ENCODE measurements at places on chromosomes 6 and 20. TPM values are rescaled to one million over a fixed set of nuclear protein-coding genes. Genes with fewer than 3 reads are reported as not detected.
A peak's percentile ranks its signal among the peaks of the same experiment; 100 is the strongest.

DNA sequence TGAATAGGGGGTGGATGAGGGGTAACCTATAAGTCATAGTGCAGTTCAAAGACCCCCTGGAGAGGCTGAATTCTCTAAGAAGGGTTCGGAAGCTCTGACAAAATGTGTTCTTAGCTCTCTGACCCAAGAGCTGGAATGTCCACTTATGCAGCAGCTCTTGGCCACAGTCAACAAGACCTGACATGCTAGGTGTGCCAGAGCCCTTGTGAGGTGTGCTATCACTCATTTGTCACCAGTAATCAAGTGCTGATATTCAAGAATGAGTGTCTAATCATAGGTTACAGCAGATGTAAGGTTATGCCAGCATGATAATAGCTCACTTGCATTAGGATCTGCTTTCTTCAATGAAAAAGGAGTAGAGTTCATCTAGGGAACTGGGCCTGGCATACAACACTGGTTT lies 28.1 kb downstream of the TOMM6 start:
- no peaks in the 10 kb centered on the region for H3K36me3 ChIP-seq
- H3K4me1 ChIP-seq, result no peaks in the 10 kb centered on the region
- DNase-seq, result no peak
- no peaks in the 10 kb centered on the region for H3K27me3 ChIP-seq
- no peak overlapping the region for H3K27ac ChIP-seq

GRCh38 chr6:154754152-154754551 lies 20.9 kb downstream of the SCAF8 start:
- no peaks in the 10 kb centered on the region for H3K36me3 ChIP-seq
- DNase-seq, result no peak
- no peak overlapping the region for H3K27ac ChIP-seq
- peaks cover 68% of the 10 kb centered on the region for H3K4me1 ChIP-seq

GRCh38 chr20:46558511-46558959 lies 8.1 kb upstream of the OCSTAMP start:
- no peak overlapping the region for H3K27ac ChIP-seq
- H3K27me3 ChIP-seq, result no peaks in the 10 kb centered on the region
- peaks cover 8% of the 10 kb centered on the region for H3K4me1 ChIP-seq
- H3K4me3 ChIP-seq, result no peak overlapping the region
- DNase-seq, result peak; percentile 71

GRCh38 chr6:76073281-76073680 lies 819 bp upstream of the IMPG1 start:
- H3K27me3 ChIP-seq, result no peaks in the 10 kb centered on the region
- no peak overlapping the region for H3K27ac ChIP-seq
- H3K36me3 ChIP-seq, result no peaks in the 10 kb centered on the region
- H3K4me1 ChIP-seq, result no peaks in the 10 kb centered on the region
- DNase-seq, result no peak
- H3K4me3 ChIP-seq, result no peak overlapping the region

DNA sequence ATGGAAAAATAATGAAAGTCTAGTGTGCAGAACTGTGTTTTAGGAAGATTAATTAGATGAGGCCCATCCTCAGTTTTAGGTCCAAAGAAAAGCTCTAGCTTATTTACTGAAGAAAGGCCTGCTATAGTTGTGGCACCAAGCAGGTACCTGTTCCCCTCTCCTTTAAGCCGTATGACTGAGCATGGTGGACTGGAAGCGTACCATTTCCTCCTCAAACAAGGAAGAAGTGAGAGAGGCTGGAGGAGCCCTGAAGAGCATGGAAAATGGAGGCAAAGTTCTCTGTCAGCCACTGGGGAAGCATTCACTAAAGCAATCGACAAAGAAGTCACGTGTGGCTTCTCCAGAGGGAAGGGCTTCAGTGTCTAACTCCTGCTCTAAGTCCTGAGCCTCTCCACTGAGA lies 100.2 kb downstream of the MAN1A1 start:
- no peak overlapping the region for H3K27ac ChIP-seq
- no peak overlapping the region for H3K4me3 ChIP-seq
- no peaks in the 10 kb centered on the region for H3K36me3 ChIP-seq
- DNase-seq, result no peak
- H3K27me3 ChIP-seq, result no peaks in the 10 kb centered on the region

DNA sequence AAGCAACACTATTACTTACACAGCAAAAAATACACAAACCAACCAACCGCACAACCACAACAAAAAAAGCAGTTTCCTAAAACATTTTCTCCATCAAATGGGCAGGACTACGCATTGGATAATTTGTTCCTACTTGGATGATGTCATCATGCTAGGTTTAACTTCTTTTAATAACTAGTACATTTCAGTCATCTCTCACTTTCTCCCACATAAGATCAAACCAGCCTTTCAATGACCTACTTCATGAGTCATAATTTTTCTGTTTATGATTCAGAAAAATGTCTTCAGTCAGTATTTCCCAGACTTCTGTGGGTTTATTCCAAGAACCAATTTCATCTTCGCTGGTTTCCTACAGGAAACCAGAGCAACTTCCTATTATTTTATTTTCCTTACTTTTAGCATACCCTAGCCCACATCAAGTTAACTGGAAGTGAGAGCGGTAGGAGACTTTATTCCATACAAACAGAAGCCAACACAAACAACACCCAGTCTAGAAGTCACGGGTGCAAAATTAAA lies 134.2 kb downstream of the GMDS start:
- no peaks in the 10 kb centered on the region for H3K27me3 ChIP-seq
- H3K27ac ChIP-seq, result no peak overlapping the region
- DNase-seq, result no peak

GRCh38 chr6:1597121-1597744 lies 12.5 kb upstream of the FOXC1 start:
- H3K4me1 ChIP-seq, result peaks cover 11% of the 10 kb centered on the region
- no peaks in the 10 kb centered on the region for H3K36me3 ChIP-seq
- H3K27ac ChIP-seq, result no peak overlapping the region
- H3K4me3 ChIP-seq, result no peak overlapping the region

- no peaks in the 10 kb centered on the region for H3K36me3 ChIP-seq
- H3K27ac ChIP-seq, result no peak overlapping the region
- H3K27me3 ChIP-seq, result no peaks in the 10 kb centered on the region
- H3K4me3 ChIP-seq, result no peak overlapping the region
- H3K4me1 ChIP-seq, result no peaks in the 10 kb centered on the region
Observed at GRCh38 chr6:140398076-140398475, 1023.6 kb upstream of the CITED2 start.

DNA sequence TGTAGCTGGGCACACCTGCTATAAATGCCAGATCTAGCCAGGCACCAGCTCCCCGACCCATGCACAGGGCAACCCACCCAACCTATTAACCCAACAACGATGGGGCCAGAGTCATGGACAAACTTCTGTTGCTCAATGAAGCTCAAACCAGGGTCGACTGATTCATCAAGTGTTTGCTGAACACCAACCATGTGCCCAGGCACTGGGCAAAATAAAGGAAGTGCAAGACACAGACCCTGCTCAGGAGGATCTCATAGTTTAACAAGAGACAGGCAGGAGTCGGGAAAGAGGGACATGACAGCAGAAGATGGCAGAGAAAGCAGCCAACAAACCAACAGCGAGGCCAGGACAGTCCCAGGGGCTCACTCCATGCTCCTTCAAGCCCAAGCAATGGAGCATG lies 18.8 kb downstream of the KCNK5 start:
- no peak for DNase-seq
- H3K36me3 ChIP-seq, result no peaks in the 10 kb centered on the region
- no peaks in the 10 kb centered on the region for H3K27me3 ChIP-seq
- H3K27ac ChIP-seq, result no peak overlapping the region

- H3K27ac ChIP-seq, result no peak overlapping the region
- no peaks in the 10 kb centered on the region for H3K4me1 ChIP-seq
- no peak for DNase-seq
- no peaks in the 10 kb centered on the region for H3K36me3 ChIP-seq
- no peaks in the 10 kb centered on the region for H3K27me3 ChIP-seq
- H3K4me3 ChIP-seq, result no peak overlapping the region
Observed at GRCh38 chr20:53142225-53143127, 170.3 kb downstream of the TSHZ2 start.

DNA sequence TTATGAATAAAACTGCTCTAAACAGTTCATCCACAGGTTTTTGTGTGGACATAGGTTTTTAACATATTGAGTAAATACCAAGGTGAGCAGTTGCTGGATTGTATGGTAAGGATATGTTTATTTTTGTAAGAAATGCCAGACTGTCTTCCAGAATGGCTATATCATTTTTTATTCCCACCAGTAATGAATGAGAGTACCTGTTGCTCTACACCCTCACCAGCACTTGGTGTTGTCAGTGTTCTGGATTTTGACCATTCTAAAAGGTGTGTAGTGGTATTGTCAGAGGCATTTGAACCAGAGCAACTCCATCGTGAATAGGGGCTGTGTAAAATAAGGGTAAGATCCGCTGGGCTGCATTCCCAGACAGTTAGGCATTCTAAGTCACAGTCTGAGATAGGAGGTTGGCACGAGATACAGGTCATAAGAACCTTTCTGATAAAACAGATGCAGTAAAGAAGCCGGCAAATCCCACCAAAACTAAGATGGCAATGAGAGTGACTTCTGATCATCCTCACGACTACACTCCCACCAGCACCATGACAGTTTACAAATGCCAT lies 12.9 kb upstream of the NT5E start:
- H3K4me3 ChIP-seq, result no peak overlapping the region
- DNase-seq, result no peak
- H3K4me1 ChIP-seq, result no peaks in the 10 kb centered on the region
- H3K27me3 ChIP-seq, result no peaks in the 10 kb centered on the region

DNA sequence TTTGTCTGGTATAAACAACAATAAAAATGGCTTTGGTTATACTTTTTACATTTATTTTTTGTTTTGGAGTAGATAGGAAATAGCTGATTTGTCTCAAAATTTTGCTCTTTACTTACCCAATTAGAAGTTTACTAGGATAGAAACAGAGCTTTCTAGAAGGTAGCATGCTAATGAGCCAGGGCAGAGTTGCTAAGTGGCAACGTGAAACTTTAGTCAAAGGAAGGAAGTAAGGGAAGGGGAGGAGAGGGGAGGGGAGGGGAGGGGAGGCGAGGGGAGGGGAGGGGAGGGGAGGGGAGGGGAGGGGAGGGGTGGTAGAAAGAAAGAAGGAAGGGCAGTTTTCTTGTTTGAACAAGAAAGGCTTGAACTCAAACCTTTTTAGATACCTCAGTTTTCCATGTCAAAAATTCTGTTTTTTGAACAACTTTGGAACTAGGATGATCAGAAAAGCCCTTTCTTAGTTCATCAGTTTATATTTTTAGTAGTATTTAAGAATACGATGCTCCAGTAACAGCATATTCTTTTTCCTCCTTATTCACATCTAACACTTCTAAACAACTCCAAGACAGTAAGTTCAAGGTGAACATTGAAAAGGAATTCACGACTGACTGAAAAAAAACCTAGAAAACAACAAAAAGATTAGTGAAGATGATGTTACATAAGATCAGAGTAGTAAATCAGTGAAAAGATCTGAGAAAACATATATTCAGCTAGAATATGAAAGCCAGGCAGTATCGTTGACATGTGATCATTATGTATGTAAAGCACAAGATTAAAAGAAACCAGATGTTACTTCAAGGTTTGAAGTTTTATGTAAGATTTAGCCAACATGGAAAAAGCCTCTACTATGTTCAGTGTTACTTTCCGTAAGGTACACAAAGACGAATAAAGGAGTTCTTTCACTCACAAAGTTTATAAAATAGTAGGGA lies 263.4 kb downstream of the ARHGAP18 start:
- H3K27me3 ChIP-seq, result no peaks in the 10 kb centered on the region
- DNase-seq, result no peak
- H3K4me3 ChIP-seq, result no peak overlapping the region
- no peaks in the 10 kb centered on the region for H3K4me1 ChIP-seq
- no peaks in the 10 kb centered on the region for H3K36me3 ChIP-seq

EPHA7 gene
- 0.68 TPM for total RNA-seq

TREM2 gene
- 0.99 TPM for total RNA-seq

RUNX2 gene
- total RNA-seq, result 3.5 TPM

WFDC10B gene
- not detected for total RNA-seq

ULBP1 gene
- total RNA-seq, result not detected

PAK5 gene
- total RNA-seq, result 0.10 TPM

RIPOR2 gene
- 12.4 TPM for total RNA-seq

BLTP3A gene
- 9.0 TPM for total RNA-seq

FILIP1 gene
- total RNA-seq, result 0.13 TPM

CLVS2 gene
- total RNA-seq, result 0.15 TPM

ERVFRD-1 gene
- total RNA-seq, result not detected

PLN gene
- total RNA-seq, result 11.2 TPM

SMLR1 gene
- total RNA-seq, result not detected

SLC17A3 gene
- not detected for total RNA-seq
